Peyer's patch (tissue), 4 donors: ENCODE measurements at places on chromosomes 7 and 10.

GRCh38 chr7:36939816-36940215 is 215.5 kb upstream of the AOAH start:
- no peak for DNase-seq

DNA sequence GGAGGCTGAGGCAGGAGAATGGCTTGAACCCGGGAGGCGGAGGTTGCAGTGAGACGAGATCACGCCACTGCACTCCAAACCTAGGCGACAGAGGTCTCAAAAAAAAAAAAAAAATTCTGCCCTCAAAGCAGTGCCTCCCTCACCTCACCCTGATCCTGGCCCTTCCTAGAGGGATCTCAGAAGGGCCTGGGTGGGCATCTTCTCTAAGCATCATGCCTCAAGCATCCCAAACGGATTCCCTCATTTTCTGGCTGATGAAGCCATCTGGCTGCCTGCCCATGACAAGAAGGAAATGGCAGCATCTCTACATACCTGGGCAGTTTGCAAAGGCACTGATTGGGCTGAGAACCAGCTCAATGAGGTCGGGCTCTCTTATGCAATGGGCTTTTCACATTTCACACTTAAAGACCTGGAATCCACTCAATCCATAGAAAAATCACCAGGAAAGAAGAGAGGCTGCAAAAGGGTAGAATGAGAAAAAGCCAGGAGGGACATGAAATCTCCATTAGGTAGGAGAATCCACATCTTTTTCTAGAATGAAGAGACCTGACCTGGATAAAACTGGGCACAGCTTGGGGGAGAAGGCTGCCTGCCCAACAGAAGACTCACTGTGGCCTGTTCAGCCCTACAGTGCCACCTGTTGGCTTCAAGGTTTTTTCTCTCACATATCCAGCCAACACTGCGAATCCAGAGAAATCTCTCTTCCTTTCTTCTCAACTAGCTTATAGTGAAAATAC is 48.1 kb downstream of the PDLIM1 start:
- DNase-seq, result no peak

DNA sequence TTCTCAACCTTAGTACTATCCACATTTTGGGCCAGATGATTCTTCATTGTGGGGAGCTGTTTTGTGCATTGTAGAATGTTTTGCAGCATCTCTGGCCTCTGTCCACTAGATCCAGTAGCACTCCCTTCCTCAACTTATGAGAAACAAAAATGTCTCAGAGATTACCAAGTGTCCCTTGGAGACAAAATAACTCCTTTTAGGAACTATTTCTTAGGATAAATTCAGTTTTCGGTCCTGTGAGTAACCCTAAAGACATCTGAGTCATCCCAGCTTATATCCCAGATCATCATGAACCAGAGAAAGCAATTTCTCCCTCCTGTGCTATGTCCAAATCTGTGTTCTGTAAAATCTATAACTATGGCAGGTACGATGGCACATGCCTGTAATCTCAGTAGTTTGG is 266.6 kb upstream of the PHYHIPL start:
- DNase-seq, result no peak

- DNase-seq, result no peak
Observed at GRCh38 chr7:55438757-55439525, 73.8 kb downstream of the LANCL2 start.

DNA sequence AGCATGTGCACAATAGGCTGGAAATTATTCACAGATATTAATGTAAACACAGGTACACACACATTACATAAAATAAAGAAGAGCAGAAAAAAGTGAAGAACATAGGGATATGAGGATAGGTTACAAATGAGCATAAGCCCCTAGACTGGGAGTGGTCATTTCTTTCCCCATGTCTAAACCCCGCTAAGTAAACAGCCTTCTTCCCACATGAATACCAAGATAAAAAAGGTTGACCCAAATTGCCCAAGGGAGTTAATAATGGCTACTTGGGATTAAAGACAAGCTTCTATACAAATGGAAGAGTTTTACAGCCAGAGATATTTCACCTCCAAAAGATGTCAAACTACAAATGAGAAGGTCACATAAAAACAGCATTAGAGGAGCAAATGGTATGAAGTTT is 527.1 kb upstream of the CELF2 start:
- DNase-seq, result no peak

DNA sequence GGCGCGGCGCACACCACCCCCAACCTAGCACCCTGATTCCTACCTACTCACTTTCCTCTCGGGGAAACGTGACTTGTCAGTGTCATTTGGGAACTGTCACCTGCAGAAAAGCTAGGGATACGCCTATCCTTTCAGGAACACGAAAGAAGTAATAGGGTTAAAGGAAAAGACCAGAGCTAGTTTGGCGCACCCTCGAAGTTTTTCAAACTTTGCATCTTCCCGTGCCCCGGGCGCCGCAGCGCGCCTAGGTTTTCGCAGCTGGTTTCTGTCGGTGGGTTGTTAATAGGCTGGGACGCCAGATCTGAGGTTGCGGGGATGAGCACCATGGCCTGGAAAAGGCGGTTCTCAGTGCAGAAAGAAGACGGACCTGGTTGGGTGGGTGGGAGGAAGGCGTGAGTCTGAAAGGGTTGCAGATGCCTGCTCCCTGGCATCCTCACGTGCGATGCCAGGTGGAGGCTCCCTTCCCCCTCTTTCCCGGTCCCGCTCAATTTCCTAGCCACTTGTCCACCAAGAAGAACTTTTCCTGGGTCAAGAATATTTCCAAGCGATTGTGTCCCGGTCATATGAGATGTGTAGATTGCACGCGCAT is 568 bp upstream of the MEOX2 start:
- no peak for DNase-seq

DNA sequence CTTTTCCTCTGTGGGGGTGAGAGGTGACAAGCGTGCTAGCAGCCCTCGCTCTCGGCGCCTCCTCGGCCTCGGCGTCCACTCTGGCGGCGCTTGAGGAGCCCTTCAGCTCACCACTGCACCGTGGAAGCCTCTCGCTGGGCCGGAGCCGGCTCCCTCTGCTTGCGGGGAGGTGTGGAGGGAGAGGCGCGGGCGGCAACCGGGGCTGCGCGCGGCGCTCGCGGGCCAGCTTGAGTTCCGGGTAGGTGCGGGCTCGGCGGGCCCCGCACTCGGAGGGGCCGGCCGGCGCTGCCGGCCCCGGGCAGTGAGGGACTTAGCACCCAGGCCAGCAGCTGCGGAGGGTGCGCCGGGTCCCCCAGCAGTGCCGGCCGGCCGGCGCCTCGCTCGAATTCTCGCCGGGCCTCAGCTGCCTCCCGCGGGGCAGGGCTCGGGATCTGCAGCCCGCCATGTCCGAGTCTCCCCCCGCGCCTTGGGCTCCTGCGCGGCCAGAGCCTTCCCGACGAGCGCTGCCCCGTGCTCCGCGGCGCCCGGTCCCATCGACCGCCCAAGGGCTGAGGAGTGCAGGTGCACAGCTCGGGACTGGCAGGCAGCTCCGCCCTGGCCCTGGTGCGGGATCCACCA is 352.8 kb upstream of the PODXL start:
- no peak for DNase-seq

DNA sequence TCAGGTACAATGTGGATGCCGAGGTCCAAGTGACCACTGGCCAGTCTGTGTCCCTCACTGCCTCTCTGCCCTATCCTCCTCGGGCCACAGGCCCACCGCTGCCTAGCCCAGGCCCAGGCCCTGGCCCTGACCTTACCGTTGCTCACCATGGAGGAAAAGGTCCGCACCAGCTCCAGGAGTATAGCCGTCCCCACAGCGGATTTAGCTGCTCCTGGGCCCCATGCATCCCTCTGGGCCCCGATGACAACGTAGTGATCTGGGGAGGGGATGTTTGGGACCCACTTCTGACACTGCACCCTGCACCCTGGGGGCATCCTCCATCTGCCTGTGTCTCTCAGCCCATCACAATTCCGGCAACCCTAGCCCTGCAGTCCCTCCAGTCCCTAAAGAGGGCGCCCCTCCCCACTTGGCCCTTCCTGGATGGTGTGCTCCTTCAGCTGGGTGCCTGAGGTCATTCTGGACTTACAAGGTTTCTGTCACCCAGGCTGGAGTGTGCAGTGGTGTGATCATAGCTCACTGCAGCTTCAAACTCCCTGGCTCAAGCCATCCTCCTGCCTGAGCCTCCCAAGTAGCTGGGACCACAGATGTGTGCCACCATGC is 12.1 kb downstream of the TFR2 start:
- no peak for DNase-seq
